ENCODE measurements at places on chromosomes 5 and 9. TPM values are rescaled to one million over a fixed set of nuclear protein-coding genes. Genes with fewer than 3 reads are reported as not detected.

The ZDHHC11 gene
- 9.8 TPM for total RNA-seq

The HACD4 gene
- total RNA-seq: 12.6 TPM

The AMBP gene
- not detected for total RNA-seq

The IFNK gene
- not detected for total RNA-seq

The NR4A3 gene
- total RNA-seq: 0.47 TPM

The TXNDC8 gene
- not detected for total RNA-seq

The IL4 gene
- not detected for total RNA-seq

The PFN3 gene
- total RNA-seq: not detected

The GNA14 gene
- total RNA-seq: not detected

- no peak for DNase-seq
- H3K4me3 ChIP-seq: no peak overlapping the region
- no peaks in the 10 kb centered on the region for H3K27me3 ChIP-seq
- no peaks in the 10 kb centered on the region for H3K4me1 ChIP-seq
- no peak overlapping the region for H3K27ac ChIP-seq
These were observed 1731.9 kb upstream of the CDH9 start for GRCh38 chr5:28770307-28770706.

- DNase-seq: no peak
- no peak overlapping the region for H3K4me3 ChIP-seq
- no peaks in the 10 kb centered on the region for H3K4me1 ChIP-seq
- no peak overlapping the region for H3K27ac ChIP-seq
These were observed 31.6 kb upstream of the STK32A start for GRCh38 chr5:147203213-147203612.

- H3K4me1 ChIP-seq: peaks cover 58% of the 10 kb centered on the region
- H3K27ac ChIP-seq: no peak overlapping the region
- no peaks in the 10 kb centered on the region for H3K36me3 ChIP-seq
- no peak overlapping the region for H3K4me3 ChIP-seq
These were observed 58.8 kb downstream of the MEF2C start for GRCh38 chr5:88824141-88824540.

DNA sequence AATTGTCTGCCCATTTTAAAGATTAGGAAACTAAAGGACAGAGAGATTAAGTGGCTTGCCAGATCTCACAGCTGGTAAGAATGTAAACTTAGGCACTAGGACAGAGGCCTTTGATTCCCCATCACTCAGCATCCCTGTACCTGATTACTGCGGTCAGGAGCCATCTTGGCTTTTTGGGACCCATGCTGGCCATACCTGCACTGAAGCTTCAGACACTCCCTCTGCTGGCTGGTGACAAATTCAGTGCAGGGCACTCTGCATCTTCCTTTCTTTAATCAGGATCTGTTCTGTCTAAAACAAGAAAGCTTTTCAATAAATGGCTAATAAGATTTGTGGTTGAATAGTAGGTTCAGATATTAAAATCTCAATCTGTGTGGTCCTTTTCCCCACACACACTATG, 215.5 kb upstream of the RORB start:
- no peak overlapping the region for H3K4me3 ChIP-seq
- no peaks in the 10 kb centered on the region for H3K27me3 ChIP-seq
- H3K36me3 ChIP-seq: no peaks in the 10 kb centered on the region

- H3K27ac ChIP-seq: peak overlapping the region; percentile 94
- H3K27me3 ChIP-seq: no peaks in the 10 kb centered on the region
- DNase-seq: no peak
These were observed 13.2 kb downstream of the ITK start for GRCh38 chr5:157193699-157194424.

DNA sequence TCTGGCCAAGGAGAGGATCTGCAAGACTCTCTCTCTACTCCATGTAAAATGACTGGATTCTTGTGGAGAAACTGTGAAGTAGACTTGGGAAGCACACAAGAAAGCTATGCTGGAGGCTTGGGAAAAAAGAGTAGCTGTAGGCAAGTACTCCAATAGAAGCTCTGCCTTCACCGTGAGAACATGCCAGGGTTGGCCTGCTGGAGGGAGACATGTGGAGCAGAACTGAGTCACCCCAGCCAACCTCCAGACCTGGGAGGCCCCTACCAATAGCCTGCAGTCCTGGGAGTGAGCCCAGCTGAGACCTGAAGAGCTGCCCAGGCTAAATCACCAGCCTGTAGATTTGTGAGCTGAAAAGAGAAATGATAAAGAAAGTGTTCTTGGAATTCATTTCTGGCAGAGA, 66.6 kb downstream of the DEPDC1B start:
- no peak overlapping the region for H3K27ac ChIP-seq
- no peaks in the 10 kb centered on the region for H3K27me3 ChIP-seq
- no peaks in the 10 kb centered on the region for H3K36me3 ChIP-seq

DNA sequence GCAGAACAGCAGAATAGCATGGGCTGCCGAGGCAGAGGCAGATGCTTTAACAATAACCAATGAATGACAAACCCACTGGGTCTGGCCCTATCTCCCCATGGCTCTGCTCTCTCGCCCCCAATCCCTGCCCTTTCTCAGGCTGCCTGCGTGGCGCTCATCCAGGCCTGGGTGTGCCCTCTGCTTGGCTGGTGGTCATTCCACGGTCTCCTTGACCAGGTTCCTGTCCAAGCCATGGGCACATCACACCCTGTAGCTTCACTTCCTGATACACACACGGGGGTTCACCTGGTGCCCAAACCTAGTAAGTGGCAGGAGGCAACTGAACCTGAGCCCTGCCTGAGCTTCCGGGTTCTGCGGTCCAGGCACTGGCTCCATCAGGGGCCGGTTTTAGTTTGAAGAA, 87.6 kb downstream of the DAP start:
- H3K27me3 ChIP-seq: no peaks in the 10 kb centered on the region
- H3K4me1 ChIP-seq: no peaks in the 10 kb centered on the region
- no peak for DNase-seq
- peaks cover 16% of the 10 kb centered on the region for H3K36me3 ChIP-seq
- no peak overlapping the region for H3K27ac ChIP-seq

GRCh38 chr5:60673334-60673733, 26.6 kb downstream of the DEPDC1B start:
- no peaks in the 10 kb centered on the region for H3K36me3 ChIP-seq
- DNase-seq: no peak
- H3K4me1 ChIP-seq: no peaks in the 10 kb centered on the region
- H3K4me3 ChIP-seq: no peak overlapping the region
- no peaks in the 10 kb centered on the region for H3K27me3 ChIP-seq
- H3K27ac ChIP-seq: no peak overlapping the region

GRCh38 chr9:134437403-134438194, 111.3 kb downstream of the RXRA start:
- DNase-seq: no peak
- peaks cover under 1% of the 10 kb centered on the region for H3K4me1 ChIP-seq
- H3K4me3 ChIP-seq: no peak overlapping the region
- peaks cover 5% of the 10 kb centered on the region for H3K27me3 ChIP-seq
- peaks cover 5% of the 10 kb centered on the region for H3K36me3 ChIP-seq

DNA sequence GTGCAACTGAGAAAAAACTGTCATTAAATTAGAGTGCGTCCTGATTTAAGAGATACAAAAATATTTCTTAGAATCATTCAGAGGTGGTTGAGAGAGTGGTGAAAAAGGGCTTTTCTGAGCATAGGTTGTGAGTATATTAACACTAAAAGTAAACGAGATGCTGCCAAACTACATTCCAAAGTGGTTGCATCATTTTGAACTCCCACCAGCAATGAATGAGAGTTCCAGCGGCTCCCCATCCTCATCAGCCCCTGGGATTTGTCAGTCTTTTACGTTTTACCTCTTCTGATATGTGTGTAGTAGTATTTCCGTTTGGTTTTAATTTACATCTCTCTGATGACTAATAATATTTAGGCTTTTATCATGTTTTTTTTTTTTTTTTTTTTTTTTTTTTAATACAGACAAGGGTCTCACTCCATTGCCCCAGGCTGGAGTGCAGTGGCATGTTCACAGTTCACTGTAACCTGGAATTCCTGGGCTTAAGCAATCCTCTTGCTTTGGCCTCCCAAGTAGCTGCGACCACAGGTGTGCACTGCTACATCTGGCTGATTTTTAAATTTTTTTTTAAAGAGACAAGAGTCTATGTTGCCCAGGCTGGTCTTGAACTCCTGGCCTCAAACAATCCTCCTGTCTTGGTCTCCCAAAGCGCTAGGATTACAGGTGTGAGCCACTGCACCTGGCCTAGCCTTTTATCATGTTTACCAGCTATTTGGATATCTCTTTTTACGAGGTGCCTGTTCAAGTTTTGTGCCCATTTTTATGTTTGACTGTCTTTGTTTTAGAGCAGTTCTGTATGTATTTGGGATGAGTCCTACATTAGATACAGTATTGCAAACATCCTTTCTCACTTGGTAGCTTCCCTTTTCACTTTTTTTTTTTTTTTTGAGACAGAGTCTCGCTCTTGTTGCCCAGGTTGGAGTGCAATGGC, 17.0 kb downstream of the PRRT1B start:
- DNase-seq: no peak
- no peak overlapping the region for H3K4me3 ChIP-seq
- no peak overlapping the region for H3K27ac ChIP-seq
- no peaks in the 10 kb centered on the region for H3K4me1 ChIP-seq

DNA sequence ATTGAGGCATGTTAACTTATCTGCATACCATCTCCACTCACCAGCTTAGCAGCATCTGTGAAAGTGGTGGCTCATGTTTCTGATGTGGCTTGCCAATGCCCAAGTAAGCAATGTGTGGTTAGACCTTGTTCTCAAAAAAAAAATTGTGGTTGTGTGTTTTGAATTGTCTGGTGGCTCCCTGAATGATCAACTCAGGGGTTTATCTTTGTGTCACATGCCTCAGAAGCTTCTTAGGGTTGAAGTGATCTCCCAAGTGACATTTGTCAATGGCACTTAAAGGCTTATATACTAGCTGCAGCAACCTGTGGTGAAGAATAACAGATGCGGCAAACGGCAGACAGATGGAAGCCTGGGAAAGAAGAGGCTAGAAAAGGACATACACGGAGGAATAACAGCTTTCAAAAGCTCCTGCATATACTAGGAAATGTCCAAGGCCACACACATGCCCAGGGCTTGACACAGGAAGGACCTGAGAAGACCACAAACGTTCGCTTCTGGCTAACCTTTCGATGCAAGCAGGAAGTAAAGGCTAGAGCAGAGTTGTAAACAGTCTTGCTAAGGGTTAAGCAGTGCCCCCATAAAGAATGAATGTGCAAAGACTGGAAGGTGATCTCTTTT, 42.2 kb upstream of the FSD1L start:
- H3K27me3 ChIP-seq: peaks cover 49% of the 10 kb centered on the region
- peak; percentile 25 for DNase-seq
- H3K4me3 ChIP-seq: peak overlapping the region; percentile 76

GRCh38 chr9:131525643-131526565, 5.2 kb downstream of the UCK1 start:
- no peak overlapping the region for H3K4me3 ChIP-seq
- peaks cover 13% of the 10 kb centered on the region for H3K4me1 ChIP-seq
- H3K27ac ChIP-seq: no peak overlapping the region
- DNase-seq: no peak

- H3K27ac ChIP-seq: no peak overlapping the region
- no peaks in the 10 kb centered on the region for H3K36me3 ChIP-seq
- no peaks in the 10 kb centered on the region for H3K4me1 ChIP-seq
- DNase-seq: no peak
These were observed 315.3 kb upstream of the RPS23 start for GRCh38 chr5:82593481-82593880.

DNA sequence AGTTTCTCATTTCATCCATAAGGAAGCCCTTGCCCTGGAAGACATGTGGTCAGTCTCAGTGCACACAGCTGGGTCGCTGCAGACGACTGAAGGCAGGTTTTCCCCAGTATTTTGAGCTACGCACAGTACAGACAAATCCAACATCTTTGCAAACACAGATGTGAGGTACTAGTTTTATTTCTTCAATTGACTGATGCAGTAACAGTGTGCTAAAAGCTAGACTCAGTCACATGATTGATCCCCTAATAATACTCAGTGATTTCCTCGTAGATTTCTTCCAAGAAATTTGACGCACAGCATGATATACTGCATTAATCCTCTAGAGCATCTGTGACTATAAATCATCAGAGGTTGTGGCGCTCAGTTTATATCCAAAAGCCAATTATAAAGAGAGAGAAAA, 346.1 kb downstream of the DIRAS2 start:
- H3K36me3 ChIP-seq: no peaks in the 10 kb centered on the region
- DNase-seq: no peak
- no peak overlapping the region for H3K4me3 ChIP-seq
- no peak overlapping the region for H3K27ac ChIP-seq
- H3K4me1 ChIP-seq: no peaks in the 10 kb centered on the region

DNA sequence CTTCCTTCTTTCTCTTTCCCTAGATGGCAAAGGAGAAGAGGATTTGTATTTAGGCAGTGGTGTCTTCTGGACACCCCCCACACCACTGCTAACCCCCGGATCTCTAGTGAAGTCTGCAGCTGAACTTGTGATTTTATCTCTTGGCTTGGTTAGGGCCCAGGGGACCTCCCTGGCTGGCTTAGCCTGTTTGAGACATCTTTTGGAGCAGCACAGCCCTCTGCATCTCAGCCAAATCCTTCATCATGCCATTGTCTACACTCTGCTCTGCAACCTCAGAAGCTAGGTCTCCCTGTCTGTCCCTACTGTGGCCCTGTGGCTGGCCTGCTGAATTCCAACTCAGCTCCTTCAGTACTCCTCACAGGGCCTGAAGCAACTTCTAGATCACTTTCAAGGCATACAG, 81.7 kb downstream of the MUSK start:
- no peaks in the 10 kb centered on the region for H3K36me3 ChIP-seq
- no peak for DNase-seq
- no peak overlapping the region for H3K27ac ChIP-seq
- H3K4me3 ChIP-seq: no peak overlapping the region

- H3K27me3 ChIP-seq: no peaks in the 10 kb centered on the region
- peak overlapping the region; percentile 80 for H3K27ac ChIP-seq
- peak overlapping the region; percentile 68 for H3K4me3 ChIP-seq
- peaks cover 97% of the 10 kb centered on the region for H3K36me3 ChIP-seq
- DNase-seq: no peak
- H3K4me1 ChIP-seq: peaks cover 26% of the 10 kb centered on the region
These were observed 17.0 kb downstream of the IARS1 start for GRCh38 chr9:92276331-92277032.

GRCh38 chr5:97923997-97924396, 741.0 kb upstream of the RIOK2 start:
- H3K27me3 ChIP-seq: no peaks in the 10 kb centered on the region
- H3K36me3 ChIP-seq: no peaks in the 10 kb centered on the region
- H3K27ac ChIP-seq: no peak overlapping the region
- H3K4me1 ChIP-seq: no peaks in the 10 kb centered on the region
- H3K4me3 ChIP-seq: no peak overlapping the region

DNA sequence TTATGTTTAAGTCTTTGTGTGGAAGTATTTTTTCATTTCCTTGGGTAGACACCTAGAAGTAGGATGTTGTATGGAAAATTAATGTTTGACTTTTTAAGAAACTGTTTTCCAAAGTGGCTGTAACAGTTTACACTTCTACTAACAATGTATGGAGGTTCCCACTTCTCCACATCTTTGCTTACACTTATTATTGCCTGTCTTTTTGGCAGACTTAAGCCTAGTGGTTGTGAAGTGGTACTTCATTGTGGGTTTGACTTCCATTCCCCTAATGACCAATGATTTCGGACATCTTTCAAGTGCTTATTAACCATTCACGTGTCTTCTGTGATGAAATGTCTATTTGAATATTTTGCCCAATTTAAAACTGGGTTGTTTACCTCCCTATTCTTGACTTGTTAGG, 91.5 kb upstream of the CDKN2B start:
- H3K4me1 ChIP-seq: peaks cover 12% of the 10 kb centered on the region
- peaks cover 2% of the 10 kb centered on the region for H3K27me3 ChIP-seq
- DNase-seq: no peak
- no peak overlapping the region for H3K4me3 ChIP-seq
- H3K36me3 ChIP-seq: no peaks in the 10 kb centered on the region

GRCh38 chr9:92721548-92721947, 43.1 kb downstream of the BICD2 start:
- H3K27ac ChIP-seq: peak overlapping the region; percentile 56
- H3K4me3 ChIP-seq: no peak overlapping the region
- no peak for DNase-seq
- no peaks in the 10 kb centered on the region for H3K27me3 ChIP-seq

All from naive thymus-derived CD8-positive, alpha-beta T cell (primary cell).